ENCODE measurements at places on chromosomes 3 and 15.

- no peak for DNase-seq
Observed at GRCh38 chr15:49032601-49033145, 13.6 kb downstream of the SECISBP2L start.

GRCh38 chr3:72266016-72266370 lies 481.0 kb upstream of the PROK2 start:
- DNase-seq = no peak

- DNase-seq = no peak
Observed at GRCh38 chr3:145698250-145698649, 462.7 kb downstream of the PLOD2 start.

DNA sequence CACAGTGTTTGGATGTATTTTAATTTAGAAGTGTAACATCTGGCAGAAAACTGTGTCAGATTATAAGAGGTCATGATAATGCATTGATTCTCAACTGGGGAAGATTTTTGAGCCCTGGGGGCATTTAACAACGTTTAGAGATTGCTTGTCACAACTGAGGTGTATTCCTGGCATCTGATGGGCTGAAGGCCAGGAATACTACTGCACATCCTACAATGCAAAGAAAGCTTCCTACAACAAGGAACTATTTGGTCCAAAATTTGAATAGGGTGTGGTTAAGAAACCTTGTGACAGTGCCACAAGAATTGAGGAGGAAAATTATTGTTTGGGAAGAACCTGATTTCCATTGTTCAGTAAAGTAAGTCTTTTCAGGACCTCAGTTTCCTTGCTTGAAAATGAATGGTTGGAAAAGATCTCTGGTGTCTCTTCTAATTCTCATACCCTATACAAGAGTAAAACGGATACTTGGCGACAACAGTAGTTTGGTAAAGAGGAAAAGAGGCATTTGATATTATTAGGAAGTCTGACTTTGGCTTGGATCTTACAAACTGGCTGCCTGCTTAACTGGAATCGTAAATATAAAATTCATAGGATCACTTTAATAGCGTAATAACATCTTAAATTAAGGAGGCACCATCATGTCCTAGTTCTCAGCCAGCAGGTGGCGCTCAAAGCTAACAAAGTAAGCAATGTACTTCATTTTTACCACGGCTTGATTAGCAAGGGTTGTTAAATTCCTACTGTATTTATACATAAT lies 4.3 kb downstream of the DAZL start:
- peak; percentile 83 for DNase-seq

DNA sequence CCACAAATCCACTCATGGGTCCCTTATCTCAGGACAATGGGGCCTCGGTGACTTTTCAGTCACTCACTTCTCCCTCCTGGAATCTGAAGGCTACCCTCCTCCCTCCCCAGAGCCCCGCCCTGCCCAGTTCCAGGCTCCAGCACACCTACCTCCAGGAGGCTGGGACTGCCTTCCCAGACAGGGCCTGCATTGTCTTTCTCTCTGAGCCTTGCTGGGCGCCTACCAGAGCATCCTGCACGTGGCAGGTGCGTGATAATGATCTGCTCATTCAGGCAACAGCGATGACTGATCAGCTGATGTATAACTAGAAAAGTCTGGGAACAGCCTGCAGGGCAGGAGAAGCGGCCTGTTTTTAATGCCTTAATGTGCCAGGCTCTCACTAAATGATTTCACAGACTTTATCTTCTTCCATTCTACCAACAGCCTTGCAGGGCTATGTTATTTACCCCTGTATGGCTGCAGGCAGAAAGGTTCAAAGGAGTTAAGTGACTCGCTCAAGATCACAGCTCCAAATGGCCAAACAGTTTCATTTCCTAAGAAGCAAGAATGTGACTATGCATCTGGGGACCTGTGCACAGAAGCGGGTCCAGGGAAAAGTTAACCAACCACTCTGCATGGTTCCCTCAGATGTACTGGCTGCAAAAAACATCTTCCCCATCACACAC lies 6.3 kb downstream of the ADAMTS17 start:
- no peak for DNase-seq

DNA sequence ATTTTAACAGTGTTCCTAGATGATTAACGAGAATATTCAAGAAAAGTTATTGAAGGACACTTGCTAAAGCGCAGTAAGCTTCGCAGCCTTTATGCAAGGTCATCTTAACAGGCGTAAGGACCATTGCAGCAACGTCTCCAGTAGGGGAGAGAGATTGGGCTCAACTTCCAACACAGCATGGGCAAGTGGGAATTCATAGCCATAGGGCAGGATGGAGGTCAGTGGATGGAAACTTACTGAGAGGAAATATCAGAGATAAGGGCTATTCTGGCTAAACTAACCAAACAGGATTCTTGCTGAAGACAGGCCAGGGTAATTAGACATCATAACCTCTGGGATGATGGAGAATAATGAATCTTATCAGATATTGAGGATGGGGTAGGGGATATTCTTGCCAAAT lies 82.8 kb downstream of the DHX36 start:
- no peak for DNase-seq

GRCh38 chr3:23488618-23489017 lies 285.5 kb downstream of the UBE2E2 start:
- no peak for DNase-seq

- no peak for DNase-seq
Observed at GRCh38 chr3:136207489-136208115, 11.5 kb upstream of the MSL2 start.

DNA sequence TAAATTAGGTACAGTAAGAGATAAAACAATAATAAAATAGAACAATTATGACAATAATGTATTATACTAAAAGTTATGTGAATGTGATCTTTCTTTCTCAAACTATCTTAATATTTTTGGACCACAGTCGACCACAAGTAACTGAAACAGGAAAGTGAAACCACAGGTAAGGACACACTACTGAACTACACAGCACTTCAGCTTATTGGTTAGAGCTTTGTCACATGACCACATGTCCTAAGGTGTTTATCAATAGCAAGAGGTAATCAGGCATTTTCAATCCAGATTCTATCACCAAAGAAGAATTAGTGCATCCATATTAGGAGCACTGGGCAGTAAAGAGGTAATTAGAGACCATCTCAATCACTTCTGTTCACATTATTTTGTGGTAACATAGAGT lies 392.8 kb downstream of the RSL24D1 start:
- DNase-seq = no peak

GRCh38 chr3:188749010-188749617 lies 422.7 kb upstream of the TPRG1 start:
- peak; percentile 19 for DNase-seq

- DNase-seq = no peak
Observed at GRCh38 chr3:157667493-157667892, 164.3 kb upstream of the VEPH1 start.

GRCh38 chr15:48541341-48542278 lies 103.9 kb downstream of the FBN1 start:
- no peak for DNase-seq

GRCh38 chr15:91152896-91153581 lies 53.0 kb downstream of the SV2B start:
- no peak for DNase-seq

GRCh38 chr3:43707998-43708397 lies 17.3 kb downstream of the ABHD5 start:
- no peak for DNase-seq

- peak; percentile 47 for DNase-seq
Observed at GRCh38 chr15:65772930-65773329, 19.2 kb downstream of the DENND4A start.

GRCh38 chr3:179147514-179147872 lies 664 bp upstream of the PIK3CA start:
- no peak for DNase-seq

GRCh38 chr15:92899601-92899947 lies 550 bp upstream of the CHD2 start:
- DNase-seq = peak; percentile 38

- DNase-seq = no peak
Observed at GRCh38 chr3:25855266-25855784, 65.4 kb downstream of the OXSM start.

GRCh38 chr3:88059380-88060170 lies 520 bp downstream of the ZNF654 start:
- DNase-seq = no peak

DNA sequence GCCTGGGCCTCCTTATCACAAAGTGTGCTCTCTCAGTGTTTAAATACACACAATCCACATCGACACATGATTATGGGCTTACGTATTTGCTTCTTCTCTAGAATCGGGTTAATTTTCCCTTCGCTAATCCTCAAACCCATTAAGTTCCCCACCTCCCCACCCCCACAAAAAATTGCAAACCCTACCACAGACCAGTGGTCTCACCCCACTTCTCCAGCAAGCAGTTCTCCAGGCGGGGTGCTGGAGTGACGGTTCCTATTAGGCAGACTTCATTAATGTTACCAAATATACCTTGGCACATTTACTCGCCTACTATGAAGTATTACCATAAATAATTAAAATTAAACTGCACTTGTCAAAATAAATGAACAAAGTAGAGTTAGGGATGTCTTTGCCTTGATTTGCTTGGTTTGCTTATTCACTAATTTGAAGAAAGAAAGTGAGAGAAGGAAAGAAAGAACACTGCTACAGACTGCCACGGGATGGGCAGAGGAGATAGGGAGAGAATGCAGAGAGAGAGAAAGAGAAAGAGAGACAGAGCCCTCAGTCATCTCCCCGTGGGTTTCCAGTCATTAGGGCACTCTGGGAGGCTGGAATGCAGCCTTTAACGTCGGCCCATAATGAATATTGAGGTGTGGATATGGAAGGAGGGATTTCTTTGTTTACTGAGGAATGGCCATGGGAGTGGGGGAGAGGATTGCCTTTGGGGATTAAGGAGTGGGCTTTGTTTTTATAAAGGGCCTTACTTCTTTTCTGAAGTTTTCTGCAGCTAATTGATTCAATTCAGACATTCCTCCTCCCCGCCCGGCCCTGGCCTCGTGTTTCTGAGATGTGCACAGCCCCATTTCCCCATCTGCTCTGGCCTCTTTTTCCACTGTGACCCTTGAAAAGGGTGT lies 39.7 kb upstream of the POLG start:
- no peak for DNase-seq

- no peak for DNase-seq
Observed at GRCh38 chr15:53569751-53570480, 189.5 kb downstream of the WDR72 start.

DNA sequence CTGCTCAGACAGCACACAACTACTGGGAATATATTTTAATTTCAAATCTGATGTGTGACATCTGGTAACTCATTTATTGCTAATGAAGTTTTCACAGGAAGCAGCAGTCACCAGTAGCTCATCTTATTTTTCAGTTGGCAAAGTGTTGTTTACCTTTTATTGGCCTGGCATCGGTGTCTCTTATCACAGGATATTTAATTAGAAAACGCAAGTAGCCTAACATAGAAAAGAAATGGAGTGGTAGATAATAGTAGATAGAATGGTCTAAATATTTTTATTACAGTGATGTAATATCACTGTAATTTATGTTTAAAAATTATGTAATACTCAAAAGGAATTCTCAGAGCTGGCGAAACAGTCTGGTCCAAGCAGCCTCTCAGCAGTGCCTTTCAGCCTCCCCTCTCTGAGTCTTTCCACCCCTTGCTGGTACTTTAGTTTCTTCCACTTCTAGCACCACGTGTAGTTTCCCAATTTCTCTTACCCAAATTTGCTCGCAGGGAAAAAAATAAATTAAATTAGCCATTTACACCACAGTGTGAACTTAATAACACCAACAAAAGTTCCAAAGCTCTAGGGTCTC lies 31.9 kb downstream of the AGTR1 start:
- DNase-seq = no peak

- no peak for DNase-seq
Observed at GRCh38 chr3:155572085-155572484, 172.8 kb downstream of the PLCH1 start.

DNA sequence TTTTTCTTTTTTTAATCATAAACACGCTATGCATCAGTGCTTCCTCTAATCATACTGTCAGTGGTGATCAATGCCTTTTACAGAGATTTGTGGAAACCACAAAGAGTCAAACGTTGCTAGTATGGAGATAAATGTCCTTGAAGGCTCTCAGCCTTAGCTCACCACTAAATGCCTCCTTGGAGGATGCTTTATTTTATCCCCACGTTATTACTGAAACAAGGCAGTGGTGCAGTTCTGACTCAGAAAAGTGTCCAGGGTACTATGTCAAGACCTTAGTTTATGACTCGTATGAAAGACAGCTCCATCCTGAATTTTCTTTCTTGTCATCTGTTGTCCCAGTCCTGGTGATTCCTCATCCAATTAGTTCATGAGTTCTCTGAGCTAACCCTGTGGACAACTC lies 1146.7 kb downstream of the IGSF11 start:
- no peak for DNase-seq

DNA sequence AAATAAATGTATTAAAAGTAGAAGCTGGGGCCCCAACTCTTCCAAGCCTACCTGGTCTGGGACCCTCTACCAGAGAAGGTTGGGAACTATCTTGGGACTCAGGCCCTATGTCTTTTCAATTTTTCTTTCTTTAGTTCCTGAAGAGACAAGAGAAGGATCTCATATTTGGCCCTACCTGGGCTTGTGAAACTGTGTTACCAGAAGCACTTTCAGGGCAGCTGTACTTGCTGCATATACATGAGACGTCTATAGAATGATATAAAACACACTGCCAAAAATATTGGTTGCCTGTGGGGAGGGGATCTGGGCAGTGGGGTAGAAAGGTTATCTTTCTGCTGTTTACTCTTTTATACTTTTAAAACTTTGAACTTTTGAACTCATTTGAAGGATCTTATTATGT lies 604 bp upstream of the EPB42 start:
- no peak for DNase-seq

DNA sequence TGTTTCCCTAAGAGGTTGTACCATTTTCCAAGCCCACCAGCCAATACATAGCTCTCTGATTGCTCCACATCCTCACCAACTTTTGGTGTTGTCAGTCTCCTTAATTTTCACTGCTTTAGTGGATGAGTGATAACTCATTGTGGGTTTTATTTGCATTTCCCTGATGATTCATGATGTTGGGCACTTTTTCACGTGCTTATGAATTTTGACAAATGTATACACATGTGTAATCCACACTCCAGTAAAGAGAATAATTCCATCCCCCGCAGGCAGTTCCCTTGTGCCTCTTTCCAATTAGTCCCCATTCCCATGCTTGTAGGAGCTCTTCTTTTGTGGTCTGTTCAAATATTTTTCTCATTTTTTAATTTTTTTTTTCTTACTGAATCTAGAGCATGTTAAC lies 52.4 kb downstream of the ANP32A start:
- DNase-seq = no peak

- DNase-seq = no peak
Observed at GRCh38 chr15:68650901-68651709, 72.3 kb downstream of the CORO2B start.

GRCh38 chr3:56468184-56469106 lies at the start of gene ERC2:
ERC2 (minus strand) TSS chr3:56468467.
- DNase-seq = no peak

GRCh38 chr3:3053974-3054373 lies 56.2 kb downstream of the IL5RA start:
- no peak for DNase-seq

GRCh38 chr3:129602730-129603560 lies 3.5 kb downstream of the PLXND1 start:
- no peak for DNase-seq

GRCh38 chr3:190239325-190239724 lies 82.9 kb downstream of the CLDN1 start:
- DNase-seq = no peak
